ENCODE measurements at places on chromosomes 2 and 18.

- DNase-seq = no peak
Measured at GRCh38 chr2:71309-72035, 25.2 kb upstream of the FAM110C start.

- no peak for DNase-seq
Measured at GRCh38 chr18:36558234-36558633, 260.7 kb downstream of the FHOD3 start.

- DNase-seq = no peak
Measured at GRCh38 chr18:37946324-37946723, 380.7 kb upstream of the CELF4 start.

GRCh38 chr2:23326330-23326729 lies 58.6 kb upstream of the KLHL29 start:
- no peak for DNase-seq

- no peak for DNase-seq
Measured at GRCh38 chr2:216994353-216994854, 134.5 kb upstream of the TNP1 start.

DNA sequence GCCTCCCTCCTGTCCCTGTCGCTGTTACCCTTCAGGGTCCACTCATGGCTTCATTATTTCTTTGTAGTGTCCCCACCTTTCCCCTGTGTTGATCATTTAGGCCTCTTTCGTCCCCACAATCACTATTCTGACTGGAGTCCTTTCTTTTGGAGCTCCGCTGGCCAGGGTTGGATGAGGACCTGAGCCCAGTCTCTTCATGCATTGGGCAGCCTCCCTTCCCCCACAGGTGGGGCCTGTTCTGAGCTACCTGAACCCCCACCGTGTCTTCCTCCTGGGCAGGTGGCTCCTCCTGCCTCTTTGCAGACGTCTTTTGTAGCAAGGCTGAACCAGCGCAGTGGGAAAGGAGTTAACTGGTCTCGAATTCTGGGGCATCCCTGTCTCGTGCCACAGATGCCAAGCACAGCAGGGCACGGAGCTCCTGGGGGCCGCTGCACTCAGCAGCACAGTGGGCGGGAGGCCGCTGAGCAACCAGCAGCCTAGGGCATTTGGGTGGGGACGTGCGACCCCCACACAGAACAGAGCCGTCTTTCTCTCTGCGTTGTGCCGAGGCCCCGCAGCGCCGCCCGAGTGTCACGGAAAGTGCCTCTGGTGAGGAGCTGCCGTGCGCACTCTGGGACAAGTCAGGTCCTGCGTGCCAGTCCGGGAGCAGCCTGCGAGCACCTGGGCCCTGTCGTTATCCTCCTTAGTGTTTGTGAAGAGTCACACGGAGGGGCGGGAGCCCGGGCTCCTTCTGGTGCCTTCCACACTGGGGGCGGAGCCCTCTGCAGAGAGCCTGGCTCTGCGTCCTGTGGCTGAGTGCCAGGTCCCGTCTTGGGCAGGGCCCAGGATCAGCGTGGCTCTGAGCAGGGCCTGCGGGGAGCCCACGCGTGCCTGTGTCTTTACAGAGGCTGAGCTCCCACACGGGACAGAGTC lies 130.1 kb downstream of the NFATC1 start:
- no peak for DNase-seq
